Lower leg skin (tissue), 4 donors: ENCODE measurements at places on chromosomes 16 and 17. TPM values are rescaled to one million over a fixed set of nuclear protein-coding genes. Genes with fewer than 3 reads are reported as not detected.

DNA sequence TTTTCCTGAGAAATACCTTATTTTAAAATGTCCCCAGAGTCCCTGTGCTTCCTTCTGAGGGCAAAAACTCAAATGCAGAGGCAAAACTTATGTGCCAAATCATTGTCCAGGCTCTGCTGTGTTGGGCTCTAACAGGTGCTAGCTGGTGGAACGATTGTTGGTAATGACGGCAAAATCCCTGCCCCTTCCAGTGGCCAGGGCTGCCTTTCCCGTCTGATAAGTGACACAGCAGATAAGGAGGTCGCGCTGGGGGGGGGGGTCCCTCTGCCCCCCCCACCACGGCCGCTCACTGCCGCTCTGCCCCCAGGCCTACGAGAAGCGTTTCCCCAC is 29.1 kb downstream of the SEC14L5 start:
- DNase-seq: no peak

ZC3H18 gene
- total RNA-seq: 19.2 TPM

- DNase-seq: peak; percentile 24
Measured at GRCh38 chr17:15999974-16000827, 577 bp downstream of the TTC19 start.

DNA sequence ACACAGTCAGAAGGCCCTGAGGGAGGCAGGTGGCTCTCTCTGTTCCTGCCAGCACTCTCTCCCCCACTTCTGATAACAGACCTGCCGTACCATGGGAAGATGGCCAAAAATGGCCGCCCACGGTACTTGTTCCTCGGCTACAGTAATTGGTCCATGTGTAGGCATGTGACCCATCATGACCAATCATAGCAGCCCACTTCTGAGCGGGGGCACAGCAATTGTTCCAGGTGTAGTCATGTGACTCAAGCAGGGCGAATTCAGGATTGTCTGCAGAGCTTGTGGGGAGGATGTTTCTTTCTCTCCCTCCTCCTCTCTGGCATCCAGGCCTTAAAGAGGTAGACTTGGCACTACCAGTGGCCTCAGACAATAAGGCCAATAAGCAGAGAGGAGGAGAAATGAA is 250.4 kb downstream of the MRTFB start:
- DNase-seq: no peak

GRCh38 chr17:34367486-34368195 is 4.6 kb upstream of the CCL1 start:
- DNase-seq: no peak

- DNase-seq: no peak
Measured at GRCh38 chr17:35716897-35717465, 14.5 kb upstream of the RASL10B start.

DNA sequence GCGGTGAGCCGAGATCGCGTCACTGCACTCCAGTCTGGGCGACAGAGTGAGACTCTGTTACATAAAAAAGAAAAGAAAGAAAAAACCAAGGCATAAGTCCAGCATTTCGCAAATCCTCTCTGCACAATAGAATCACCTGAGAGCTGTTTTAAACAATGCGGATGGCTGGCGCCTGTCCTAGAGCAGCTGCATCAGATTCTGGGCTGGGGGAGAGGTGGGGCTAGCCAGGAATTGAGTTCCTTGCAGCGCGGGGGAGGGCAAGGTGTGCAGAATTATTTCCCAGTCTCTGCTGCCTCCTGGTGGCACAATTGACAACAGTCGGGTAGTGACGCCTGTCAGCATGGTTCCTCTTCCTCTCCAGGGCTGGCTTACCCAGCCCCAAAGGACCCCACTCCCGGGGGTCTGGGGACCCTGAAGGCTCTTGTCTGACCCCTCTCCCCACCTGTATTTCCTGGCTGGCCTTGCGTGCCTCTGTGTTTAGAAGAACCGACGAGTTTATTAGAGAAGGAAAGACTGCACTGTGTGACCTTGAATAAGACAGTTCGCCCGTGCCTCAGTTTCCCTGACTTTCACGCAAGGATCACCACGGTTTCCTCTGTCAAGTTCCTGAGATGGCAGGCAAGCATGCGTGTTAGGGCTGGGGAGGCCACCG is 41.1 kb upstream of the PLCG2 start:
- DNase-seq: peak; percentile 73

GRCh38 chr16:72404299-72404698 is 232.3 kb upstream of the PMFBP1 start:
- DNase-seq: no peak
